ENCODE measurements at places on chromosomes 3 and 15. TPM values are rescaled to one million over a fixed set of nuclear protein-coding genes. Genes with fewer than 3 reads are reported as not detected.

ALDH1L1 gene
- polyA plus RNA-seq, result 0.29 TPM

- no peak for DNase-seq
Observed at GRCh38 chr3:142808103-142808917, 80.6 kb downstream of the PCOLCE2 start.

PPP2R3A gene
- 0.58 TPM for polyA plus RNA-seq

GRCh38 chr3:160125258-160125657 lies 100.0 kb upstream of the C3orf80 start:
- no peak for DNase-seq

LSAMP gene
- 0.45 TPM for polyA plus RNA-seq

SLC9C1 gene
- polyA plus RNA-seq, result not detected

- no peak for DNase-seq
Observed at GRCh38 chr3:163644172-163644571, 1434.1 kb downstream of the SI start.

- DNase-seq, result peak; percentile 34
Observed at GRCh38 chr3:128327606-128328031, 139.1 kb downstream of the DNAJB8 start.

SCAPER gene
- polyA plus RNA-seq, result 5.0 TPM

PPARG gene
- polyA plus RNA-seq, result 5.5 TPM

DNA sequence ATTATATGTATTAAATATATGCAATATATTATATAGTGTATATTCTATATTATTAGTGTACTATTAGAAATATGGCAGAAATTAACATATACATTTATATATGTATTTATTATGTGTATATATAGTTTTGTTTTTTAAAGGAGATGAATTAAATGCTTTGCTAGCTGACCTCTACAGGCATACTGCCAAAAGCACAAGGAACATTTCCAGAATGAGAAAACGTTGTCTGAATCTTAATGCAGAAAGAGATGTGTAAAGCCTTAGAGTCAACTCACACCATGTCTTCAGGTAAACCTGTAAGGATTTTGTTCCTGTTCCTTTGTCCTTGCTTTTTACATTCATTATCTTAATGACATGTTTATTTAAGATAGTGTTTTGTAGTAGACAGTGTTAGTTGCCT lies 111.9 kb downstream of the ST8SIA2 start:
- no peak for DNase-seq

CLDN18 gene
- polyA plus RNA-seq, result not detected

DNA sequence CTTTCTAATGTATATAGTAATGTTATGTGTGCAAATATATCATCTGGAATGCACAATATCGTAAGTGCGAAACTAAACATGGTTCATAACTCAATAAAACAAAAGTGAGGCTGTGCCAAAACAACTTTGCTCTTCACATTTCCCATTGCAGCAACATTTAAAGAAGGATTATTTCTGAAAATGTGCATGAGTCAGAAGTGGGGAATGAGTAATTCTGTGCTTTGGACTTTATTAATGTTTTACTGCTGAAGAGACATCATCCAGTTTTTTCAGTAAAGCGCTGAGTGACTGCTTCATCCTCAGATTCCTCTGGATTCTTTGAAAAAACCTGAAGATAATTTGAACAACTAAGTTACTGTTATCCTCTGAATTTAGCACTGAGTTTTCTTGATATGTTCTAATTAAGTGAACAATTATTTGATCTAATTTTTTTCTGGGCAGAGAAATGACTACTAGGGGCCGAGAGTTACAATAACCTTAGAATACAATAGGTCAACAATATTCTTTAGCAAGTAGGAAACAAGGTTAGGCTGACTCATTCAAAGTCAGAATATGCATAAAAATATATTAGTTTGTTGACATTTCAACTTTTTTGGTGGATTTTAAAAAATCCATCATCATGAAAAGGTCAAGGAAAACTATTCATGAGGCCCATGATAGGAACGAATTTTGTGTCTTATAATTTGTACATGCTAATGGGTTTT lies 20.0 kb upstream of the PLCL2 start:
- no peak for DNase-seq

GPR62 gene
- 0.05 TPM for polyA plus RNA-seq

GRCh38 chr15:89323825-89324224 lies 10.8 kb downstream of the POLG start:
- no peak for DNase-seq
